Immature natural killer cell (primary cell): ENCODE measurements at places on chromosomes 3 and 15. TPM values are rescaled to one million over a fixed set of nuclear protein-coding genes. Genes with fewer than 3 reads are reported as not detected.

IL17RB gene
- polyA plus RNA-seq: 1.2 TPM

NTRK3 gene
- not detected for polyA plus RNA-seq

- no peak for DNase-seq
Observed at GRCh38 chr3:173501931-173502489, 104.5 kb downstream of the NLGN1 start.

DNA sequence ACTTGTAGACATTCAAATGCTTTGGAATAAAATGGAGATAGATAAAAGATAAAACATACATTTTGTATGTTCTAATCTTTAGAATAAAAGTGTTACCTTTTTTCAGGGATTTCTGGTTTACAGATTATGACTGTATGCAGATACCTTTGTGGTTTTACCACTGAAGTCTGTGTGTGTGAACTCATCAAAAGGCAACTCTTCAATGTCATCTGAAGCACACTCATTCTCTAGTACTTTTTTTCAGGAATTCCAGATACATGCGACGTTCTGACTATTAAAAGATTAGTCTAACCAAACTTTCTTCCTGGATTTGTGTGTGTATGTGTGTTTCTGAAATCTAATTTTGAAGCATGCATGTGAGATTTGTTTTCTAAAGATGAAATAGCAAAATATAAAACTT, 188.6 kb downstream of the NLGN1 start:
- no peak for DNase-seq
